Right ventricle myocardium inferior (tissue), 1 donor: ENCODE measurements at places on chromosomes 12 and 14. TPM values are rescaled to one million over a fixed set of nuclear protein-coding genes. Genes with fewer than 3 reads are reported as not detected.

Gene NUAK1
- 42.1 TPM for total RNA-seq

DNA sequence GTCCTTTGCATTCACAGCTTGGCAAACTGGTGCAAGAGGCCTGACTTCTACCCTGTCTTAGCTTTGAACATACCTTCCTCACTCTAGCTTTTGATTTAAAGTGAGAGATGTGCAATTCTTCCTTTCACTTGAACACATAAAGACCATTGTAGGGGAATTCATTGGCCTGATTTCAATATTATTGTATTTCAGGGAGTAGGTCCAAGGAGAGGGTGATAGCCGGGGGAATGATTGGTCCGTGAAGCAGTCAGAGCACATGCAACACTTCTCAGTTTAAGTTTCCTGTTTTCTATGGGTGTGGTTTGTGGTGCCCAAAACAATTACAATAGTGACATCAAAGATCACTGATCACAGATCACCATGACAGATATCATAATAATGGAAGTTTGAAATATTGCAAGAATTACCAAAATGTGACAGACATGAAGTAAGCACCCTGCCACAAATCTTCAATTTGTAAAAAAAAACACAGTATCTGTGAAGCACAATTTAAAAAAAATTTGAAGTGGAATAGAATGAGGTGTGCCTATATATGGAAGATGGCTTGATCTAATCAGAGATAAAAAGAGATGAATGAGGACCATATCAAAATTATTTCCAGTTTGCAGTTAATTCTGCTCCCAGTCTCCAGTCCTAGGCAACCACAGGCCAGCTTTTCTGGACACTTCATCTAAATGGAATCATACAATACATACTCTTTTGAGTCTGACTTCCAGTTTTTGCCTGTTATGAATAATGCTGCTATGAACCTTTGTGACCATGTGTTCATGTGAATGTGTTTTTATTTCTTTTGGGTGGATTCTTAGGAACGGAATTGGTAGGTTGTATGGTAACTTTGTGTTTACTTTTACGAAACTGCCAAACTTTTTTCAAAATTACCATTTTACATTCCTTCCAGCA, 23.2 kb downstream of the BORCS5 start:
- no peak for DNase-seq

GRCh38 chr14:64279704-64280668, 14.2 kb downstream of the ESR2 start:
- no peak for DNase-seq

GRCh38 chr14:52821805-52822250, 30.4 kb upstream of the GNPNAT1 start:
- no peak for DNase-seq

DNA sequence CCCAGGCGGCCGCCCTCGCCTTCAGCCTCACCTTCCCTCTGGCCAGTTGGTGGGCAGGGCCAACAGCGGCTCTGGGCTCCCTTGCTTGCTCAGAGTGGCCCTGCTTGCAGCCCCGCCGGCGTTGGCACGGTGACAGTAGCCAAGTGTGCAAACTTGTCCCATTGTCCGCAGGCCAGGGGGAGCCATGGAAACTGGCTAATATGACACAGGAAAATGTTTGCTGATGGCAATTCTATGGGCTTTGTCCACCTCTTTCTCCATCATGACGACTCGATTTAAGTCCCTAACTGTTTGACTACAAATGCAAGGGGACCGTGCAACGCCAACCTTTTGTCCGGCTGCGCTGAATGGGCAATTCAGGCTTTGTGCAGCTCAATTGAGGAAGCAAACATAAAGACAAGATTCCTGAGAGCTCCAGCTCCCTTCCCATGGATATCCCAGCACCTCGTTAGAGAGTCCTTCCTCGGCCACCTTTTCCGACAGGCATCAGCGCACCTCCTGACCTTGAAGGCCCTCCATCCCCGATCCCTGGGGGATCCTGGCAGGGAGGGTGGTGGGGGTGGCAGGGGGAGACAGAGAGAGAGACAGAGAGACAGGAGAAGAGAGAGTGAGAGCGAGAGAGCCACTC, 785 bp upstream of the FAM181A start:
- no peak for DNase-seq

GRCh38 chr12:100189636-100190394, 10.8 kb upstream of the ACTR6 start:
- DNase-seq: no peak
